ENCODE measurements at places on chromosomes 5 and 9.

GRCh38 chr5:23994581-23995370 is 487.4 kb downstream of the PRDM9 start:
- no peak for DNase-seq

DNA sequence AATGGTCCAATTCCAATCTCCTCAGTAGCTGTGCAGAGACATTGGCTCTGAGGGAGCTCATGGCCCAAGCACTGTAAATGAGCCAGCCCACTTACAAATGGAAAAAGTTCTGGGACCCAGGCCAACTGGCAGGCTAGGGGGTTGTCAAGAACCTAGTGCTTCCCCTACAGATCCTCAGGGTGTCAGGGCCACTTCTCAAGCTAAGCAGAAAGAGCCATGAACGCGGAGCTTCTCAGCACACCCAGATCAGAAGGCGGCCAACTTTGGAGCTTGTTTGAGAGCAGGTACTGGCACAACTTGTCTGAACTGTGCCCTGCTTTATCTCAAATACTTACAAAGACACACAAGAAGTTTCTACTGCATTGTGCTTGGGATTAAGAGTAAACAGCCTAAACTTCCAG is 17.5 kb downstream of the TLE1 start:
- DNase-seq, result peak; percentile 68

- DNase-seq, result no peak
These were observed 6.1 kb upstream of the BARX1 start for GRCh38 chr9:93960971-93961841.

- peak; percentile 73 for DNase-seq
These were observed 167.5 kb downstream of the CDK5RAP2 start for GRCh38 chr9:120412425-120412951.

GRCh38 chr5:135061001-135061400 is 27.0 kb upstream of the PITX1 start:
- no peak for DNase-seq

- DNase-seq, result peak; percentile 30
These were observed 81.1 kb upstream of the NR3C1 start for GRCh38 chr5:143484601-143485000.

DNA sequence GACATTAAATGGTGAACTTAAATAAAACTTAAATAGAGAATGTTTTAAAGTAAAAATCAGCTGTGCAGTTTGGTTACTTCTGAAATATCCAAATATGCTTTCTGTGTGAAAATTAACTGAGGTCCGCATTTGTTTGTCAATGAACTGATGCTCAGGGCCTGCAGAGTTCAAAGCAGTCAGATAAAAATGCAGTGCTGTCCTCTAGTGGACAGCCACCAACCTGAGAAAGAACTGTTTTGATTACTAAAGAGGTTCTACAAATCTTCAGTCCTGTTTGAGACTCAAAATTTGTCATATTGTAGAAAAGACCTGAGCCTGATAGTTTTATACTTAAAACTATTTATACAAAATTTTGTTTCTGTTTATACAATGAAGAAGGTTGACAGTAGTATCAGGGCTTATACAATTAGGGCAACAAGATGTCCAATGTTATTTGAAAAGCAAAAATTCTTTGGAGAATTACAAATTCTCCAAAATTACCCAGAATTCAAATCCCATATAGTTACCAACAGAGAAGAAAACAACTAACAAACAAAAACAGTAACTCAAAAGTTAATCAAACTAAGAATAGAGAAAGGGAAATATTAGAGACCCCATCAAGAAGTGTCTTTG is 232.3 kb upstream of the TBCA start:
- DNase-seq, result peak; percentile 60

GRCh38 chr5:121138495-121138907 is 674.4 kb downstream of the PRR16 start:
- no peak for DNase-seq

DNA sequence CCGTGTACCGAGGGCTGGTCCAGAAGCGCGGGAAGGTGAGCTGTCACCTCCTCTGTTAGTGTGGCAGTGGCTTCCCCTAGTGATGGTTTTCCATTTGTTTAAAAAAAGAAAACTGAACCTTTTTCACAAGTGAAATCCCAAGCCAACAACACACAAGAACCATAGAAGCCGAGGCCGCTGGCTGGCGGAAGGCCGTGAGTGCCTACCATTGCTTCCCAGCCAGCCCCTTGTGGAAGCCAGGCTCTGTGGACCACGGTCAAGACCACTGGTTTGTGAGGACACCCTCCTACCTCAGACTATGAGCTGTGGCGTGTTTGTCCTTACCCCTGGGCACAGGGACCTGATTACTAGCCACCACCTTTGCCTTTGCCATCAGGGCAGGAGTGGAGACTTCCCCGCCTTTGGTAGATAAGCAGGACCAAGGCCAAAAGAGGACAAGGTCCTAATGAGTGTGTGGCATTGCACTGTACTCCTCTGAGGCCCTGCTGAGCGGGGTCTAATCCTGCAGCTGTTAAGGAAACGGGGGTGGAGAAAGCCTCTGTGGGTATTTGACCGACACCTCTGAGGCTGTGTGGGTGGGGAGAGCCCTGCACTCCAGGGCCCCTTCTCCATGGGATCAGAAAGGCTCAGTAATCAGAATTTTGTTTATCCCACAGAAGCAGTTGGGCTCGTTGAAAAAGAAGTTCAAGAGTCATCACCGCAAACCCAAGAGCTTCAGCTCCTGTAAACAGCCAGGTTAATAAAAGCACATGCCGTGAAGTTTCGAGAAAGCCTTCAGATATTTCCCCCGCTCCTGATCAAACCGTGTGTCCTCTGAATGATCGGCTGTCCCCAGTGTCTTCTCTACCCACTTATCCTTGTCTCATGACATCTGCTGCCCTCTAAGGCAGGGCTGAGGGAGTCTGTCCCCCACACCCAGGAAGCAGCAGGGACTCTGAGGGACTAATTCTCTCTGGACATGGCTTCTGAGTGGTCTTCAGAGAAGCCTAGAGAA is 4.3 kb downstream of the SURF2 start:
- DNase-seq, result no peak

DNA sequence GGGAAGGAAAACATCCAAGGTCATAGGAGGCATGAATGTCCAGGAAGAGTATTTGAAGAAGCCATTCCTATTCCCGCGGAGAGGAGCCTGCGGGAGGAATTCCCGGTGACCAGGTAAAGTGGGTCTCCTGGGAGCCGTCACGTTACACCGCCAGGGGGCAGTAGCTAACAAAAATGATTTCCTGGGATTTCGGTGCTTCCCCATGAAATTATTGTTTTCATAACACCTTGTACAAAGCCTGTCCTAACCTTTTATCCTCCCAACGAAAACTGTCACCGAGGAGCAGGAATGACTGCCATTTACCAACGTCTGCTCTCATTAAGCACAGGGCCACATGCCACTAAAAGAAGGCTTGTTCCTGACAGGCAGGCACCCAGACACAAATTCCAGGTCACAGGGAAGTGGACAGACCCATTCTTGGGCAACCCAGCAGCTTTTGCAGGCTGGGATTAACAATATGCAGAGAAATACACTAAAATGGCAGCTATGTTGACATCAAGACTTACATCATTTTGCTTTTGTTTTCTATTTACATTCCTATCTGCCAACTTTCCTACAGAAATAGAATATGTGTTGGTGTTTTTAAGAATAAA is 41.2 kb upstream of the CTSL start:
- peak; percentile 54 for DNase-seq

DNA sequence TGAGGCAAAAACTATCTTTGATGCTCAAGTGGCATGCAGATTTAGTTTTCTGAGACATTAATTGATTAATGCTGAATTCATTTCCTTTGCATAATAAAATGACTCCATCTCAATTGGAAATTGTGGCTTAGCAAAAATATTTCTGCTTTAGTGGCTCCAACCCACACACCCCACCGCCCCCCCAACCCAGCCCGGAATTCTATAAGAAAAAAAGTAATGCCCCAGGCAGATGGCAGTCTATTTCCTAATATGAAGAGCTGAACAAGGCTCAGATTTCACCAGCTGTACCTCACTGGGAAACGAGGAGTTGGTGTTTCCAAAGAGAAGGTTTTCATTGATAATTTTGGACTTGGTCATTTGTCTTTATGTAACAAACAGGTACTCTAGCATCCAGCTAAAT is 182.1 kb downstream of the FBN2 start:
- DNase-seq, result no peak

DNA sequence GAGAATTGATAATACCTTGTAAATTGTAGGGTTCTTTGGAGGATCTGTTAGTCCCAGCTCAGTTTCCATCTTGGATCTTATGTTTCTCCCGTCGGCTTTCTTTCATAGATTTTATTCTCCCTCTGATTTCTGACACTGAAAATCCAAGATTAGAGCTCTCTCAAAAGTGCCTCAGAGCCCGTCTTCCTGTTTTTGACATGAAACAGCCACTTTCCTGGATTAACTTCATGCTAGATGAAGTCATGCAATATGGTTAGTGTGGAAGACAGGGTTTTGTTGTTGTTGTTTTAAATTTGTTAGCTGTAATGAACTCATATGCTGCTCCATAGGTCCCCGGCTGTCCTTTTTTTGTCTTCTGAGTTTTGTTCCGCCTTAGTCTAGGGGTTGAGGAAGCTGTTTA is 51.6 kb upstream of the ZFR start:
- DNase-seq, result no peak

DNA sequence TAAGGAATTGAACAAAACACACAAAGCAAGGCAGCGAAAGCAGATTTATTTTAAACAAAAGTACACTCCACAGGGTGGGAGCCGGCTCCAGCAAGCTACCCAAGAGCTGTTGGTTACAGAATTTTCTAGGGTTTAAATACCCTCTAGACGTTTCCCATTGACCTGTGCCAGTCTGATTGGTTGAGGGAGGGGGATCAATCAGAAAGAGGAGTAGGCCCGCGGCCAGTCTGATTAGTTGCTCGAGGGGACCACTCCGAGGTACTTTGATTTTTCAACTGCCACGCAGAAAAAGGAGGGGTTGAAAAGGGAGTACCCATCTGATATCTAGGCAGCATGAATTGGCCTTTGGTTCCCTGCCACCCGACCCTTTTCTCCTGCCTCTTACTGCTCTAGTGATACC is 998 bp downstream of the SRP19 start:
- DNase-seq, result no peak

- DNase-seq, result peak; percentile 80
These were observed 435.9 kb downstream of the BNC2 start for GRCh38 chr9:16434526-16434925.

GRCh38 chr5:142290577-142291299 is 34.1 kb downstream of the SPRY4 start:
- peak; percentile 51 for DNase-seq

GRCh38 chr5:53434541-53434940 is 45.9 kb upstream of the FST start:
- no peak for DNase-seq

- no peak for DNase-seq
These were observed 271.3 kb downstream of the ARHGAP26 start for GRCh38 chr5:143041461-143041860.

DNA sequence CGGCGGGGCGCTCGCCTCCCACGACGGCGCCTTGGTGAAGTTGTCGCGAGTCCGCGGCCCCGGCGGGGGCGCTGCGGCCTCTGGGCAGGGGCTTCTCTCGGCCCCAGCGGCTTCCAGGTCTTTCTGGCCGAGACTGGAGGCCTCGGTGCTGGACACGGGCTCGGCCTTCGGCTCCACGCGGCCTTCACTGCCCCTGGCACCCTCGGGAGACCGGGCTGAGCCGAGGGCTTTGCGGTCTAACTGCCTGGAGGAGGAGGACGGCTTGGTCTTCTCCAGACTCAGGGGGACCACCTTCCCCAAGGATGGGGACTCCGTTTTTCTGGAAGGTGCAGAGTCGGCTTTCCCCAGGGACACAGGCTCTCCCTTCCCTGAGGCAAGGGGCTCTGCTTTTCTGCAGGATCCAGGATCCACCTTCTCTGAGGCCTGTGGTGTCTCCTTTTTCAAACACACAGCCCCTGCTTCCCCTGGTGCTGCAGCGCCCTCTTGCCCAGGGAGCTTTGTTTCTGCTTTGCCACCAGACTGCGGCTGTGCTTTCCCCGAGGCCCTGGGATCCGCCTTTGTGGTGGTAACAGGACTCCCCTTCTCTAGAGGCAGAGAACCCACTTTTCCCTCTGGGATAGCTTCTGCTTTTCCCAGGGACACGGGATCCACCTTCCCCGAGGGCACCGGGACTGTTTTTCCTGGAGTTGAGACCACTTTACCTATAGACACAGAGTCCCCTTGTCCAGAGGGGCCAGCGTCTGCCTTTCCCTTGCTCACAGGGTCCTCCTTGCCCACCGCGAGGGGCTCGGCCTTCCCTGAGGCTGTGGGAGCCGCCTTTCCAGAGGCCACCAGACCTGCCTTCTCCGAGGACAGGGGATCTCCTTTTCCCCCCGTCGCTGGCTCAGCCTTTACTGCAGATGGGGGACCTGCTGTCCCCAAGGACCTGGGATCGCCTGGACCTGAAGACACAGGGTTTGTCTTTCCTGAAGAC is 12.3 kb downstream of the GPRIN1 start:
- DNase-seq, result no peak

DNA sequence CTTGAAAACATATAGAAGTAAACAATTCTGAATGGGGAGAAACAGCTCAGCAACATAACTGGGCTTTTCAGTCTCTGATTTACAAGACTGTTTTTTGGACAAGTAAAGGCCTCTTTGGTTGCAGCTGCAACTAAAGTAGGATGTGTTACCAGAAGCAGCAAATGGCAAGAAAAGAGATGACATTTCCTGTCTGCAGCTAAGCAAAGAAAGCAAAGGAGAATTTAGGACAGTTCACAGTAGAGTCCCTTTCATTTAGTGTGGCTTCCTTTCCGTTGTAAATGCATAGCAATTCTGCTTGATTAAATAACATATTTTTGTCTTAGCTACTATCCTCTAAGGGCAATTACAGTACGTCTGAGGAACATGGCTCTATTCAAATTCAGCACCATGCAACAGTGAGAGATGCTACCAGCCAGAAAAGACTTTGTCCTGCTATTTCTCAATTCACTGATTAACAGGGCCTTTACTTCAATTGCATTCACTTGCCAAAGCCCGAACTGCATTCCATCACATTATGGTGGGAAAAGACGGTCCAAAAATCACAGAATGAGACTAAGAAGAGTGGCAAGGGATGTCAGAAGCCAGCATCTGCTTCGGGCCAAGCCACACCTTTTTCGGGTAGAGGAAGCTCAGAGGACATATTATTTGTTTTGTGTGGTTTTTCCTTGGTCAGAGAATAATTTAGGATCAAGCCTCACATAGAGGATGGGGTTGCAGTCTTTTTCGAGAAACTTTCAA is 107.7 kb downstream of the SEMA6A start:
- DNase-seq, result no peak

DNA sequence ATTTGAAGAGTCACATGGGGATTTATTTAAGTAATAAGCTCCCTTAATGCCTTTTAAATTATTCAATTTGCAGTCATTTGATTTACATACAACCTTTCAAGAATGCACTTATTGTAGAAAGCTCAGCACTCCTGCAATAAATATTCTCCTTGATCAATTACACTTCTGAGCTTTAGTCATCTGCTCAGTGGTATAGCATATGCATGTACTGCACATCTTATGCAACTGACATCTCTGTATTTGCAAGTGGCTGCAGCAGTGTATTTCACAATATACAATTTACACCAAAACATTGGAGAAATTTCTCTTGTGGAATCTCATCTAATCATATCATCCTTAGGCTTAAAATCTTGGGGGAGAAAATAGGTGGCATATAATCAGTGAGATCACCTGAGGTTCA is 325.7 kb downstream of the SLF1 start:
- no peak for DNase-seq

Measured in fibroblast of mammary gland (primary cell).